ENCODE measurements at places on chromosomes 4 and X. TPM values are rescaled to one million over a fixed set of nuclear protein-coding genes. Genes with fewer than 3 reads are reported as not detected.

DNA sequence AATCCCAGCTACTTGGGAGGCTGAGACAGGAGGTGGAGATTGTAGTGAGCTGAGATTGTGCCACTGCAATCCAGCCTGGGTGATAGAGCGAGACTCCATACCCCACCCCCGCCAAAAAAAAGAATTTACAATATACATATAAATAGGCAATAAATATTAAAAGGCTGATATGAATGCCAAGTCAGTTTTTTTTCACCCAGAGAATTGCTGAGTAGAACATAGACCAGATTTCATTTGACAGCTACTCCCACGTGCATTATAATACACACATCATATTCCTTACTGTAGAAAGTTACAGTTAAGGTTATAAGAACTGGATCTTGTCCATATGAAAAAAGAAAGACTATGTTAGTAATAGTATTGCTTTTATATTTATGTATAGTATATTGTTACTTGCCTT lies 18.7 kb upstream of the CCNI start:
- DNase-seq = no peak

The CLIC2 gene
- total RNA-seq = 1.3 TPM

DNA sequence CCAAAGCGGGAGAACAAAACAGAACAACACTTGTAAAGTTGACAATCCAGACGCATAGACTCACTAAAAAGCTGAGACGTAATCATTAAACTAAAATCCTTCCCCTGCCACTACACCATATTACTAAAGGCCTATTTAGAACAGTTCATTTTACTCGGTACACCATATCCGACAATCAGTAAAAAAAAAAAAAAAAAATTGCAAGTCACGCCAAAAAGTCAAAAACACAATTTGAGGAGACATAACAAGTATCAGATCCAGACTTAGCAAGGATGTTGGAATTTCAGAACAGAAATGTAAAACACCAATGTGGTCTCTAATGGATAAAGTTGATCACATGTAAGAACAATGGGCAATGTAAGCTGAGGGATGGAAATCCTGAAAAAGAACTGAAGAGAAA lies 1899.4 kb downstream of the STIM2 start:
- no peak for DNase-seq

- DNase-seq = no peak
Observed at GRCh38 chr4:100017637-100018310, 67.7 kb upstream of the H2AZ1 start.

- no peak for DNase-seq
Observed at GRCh38 chr4:80210549-80210948, 13.2 kb downstream of the PRDM8 start.

DNA sequence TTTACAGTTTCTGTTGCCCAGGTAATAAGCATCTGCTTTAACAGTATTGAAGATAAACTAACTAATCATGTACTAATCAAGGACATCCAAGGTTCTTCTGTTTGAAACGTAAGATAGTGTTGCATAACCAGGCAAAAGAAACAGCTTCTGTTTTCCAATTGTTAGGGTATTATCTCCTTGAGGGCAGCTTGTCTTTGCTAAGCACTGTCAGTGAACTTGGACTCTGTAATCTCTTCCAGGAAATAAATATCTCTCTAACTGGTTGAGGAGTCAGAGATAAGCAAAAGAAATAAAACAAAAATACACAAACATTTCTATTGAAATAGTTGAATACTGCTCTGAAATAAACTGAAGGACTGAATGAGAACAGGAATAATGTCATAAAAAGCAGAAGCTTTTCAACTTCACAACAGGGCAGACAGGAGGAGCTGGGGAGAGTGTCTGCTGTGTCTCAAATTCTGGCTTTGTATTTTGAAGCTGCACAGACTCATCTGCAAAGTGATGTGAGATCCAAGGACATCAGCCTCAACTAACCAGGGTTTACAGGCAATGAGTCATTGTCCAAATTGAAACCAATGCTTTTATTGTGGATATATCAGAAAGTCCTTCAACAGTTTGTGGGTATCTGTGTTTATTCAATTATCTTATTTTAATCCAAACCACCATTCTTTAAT lies 1253.0 kb upstream of the PCDH7 start:
- DNase-seq = no peak

- no peak for DNase-seq
Observed at GRCh38 chrX:112313201-112313600, 230.6 kb upstream of the TRPC5 start.

The GPR119 gene
- total RNA-seq = 21.9 TPM

DNA sequence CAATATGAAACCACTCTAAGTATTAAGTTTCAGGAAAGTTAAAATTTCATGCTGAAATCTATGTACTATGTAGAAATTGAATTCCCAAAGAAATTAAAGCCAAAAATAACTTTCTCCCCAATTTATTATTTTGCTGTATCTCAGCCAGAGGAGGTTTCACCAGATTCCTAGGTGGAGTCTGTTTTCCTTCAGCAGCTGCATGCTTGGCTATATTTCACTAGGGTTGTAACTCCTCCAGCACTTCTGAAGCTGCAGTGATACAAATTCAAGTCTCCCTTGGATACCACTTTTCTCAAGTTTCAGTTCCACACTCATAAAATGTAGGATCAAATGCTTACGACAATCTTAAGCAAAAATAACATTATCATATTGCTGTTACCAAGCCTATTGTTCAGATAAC lies 41.2 kb upstream of the ZC4H2 start:
- DNase-seq = no peak

The TCEAL7 gene
- total RNA-seq = 6.2 TPM

The HPGDS gene
- total RNA-seq = not detected

GRCh38 chr4:170425521-170426143 lies 335.9 kb upstream of the AADAT start:
- no peak for DNase-seq

The SORCS2 gene
- 13.4 TPM for total RNA-seq

- DNase-seq = no peak
Observed at GRCh38 chrX:36573720-36574119, 434.4 kb upstream of the FAM47C start.

GRCh38 chr4:166808380-166808779 lies 425.9 kb downstream of the SPOCK3 start:
- no peak for DNase-seq

- no peak for DNase-seq
Observed at GRCh38 chr4:41678086-41678816, 70.3 kb downstream of the PHOX2B start.

The TDO2 gene
- total RNA-seq = 8.0 TPM

DNA sequence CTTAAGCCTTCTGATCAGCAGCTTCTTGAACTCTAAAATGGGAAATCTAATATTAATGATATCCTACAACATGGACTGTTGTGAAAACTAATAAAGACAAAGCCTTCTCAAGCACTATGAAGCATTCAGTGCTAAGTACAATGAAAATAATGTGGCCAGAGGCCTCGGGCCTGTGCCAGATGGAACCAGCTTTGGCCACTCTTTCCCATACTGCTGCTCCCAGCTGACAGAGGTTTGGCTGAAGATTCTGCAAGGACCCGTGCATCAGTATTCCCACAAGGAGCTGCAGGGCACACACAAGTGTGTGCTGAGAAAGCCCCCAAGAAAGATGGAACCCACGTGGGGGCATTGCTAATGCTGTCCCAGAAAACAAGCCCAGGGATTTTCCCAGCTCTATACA lies 60.5 kb upstream of the RPL34 start:
- DNase-seq = no peak

DNA sequence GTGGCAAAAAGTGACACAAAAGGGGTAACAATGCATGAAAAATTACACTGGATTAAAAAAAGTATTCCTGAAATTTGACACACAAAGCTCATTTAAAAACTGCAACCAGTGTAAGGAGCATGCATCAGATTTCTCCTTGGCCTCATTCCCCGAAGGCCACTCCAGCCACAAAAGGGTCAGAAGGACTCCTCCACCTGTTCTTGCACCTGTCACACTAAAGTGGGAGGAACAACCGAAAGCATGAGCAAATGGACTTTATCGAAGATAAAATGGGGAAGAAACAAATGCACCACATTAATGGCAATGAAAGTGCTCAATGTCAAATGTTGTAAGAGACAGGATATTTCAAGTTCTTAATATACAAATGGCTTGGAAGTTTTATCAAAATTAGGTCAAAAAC lies 88.2 kb downstream of the ADGRA3 start:
- DNase-seq = no peak

- no peak for DNase-seq
Observed at GRCh38 chr4:73948990-73949706, 32.7 kb downstream of the PF4 start.

The PABPC1L2A gene
- not detected for total RNA-seq

The AKAP14 gene
- 0.92 TPM for total RNA-seq

The GNRHR gene
- not detected for total RNA-seq

DNA sequence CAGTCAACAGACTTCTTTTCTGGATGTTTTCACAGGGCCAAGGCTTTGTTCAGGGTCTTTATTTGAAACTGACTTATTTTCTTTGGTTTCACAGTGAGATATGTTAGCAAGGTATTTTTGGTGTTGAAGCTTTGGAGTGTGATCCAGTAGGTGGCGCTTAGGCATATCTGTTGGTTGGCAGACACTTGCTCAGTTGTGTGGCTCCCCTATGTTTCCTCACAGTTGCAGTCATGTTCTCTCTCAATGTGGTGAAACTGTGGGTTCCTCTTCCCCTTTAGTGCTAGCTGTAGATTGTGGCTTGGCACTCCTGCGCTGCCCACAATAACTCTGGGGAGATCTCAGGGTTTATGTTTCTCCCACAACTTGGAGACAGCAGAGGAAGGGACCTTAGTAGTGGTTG lies 460.8 kb downstream of the SLITRK2 start:
- DNase-seq = no peak

DNA sequence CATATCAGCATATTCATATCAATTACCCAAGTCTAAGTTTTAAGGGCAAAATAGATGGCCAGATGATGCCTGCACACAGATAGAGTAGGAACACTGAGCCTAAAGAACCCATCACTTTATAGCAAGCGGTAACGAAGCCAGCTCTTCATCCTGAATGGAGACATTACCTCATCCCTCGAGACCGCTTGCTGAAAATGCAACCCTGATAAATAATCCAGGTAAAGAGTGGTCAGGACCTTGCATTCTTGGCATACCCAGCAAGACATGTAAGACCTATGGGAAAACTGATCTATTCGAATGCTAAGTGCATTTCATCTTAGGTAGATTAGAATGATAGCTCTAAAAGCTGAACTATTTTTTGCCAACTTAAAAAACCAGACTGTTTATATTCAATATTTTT lies 25.3 kb downstream of the DCHS2 start:
- DNase-seq = no peak

DNA sequence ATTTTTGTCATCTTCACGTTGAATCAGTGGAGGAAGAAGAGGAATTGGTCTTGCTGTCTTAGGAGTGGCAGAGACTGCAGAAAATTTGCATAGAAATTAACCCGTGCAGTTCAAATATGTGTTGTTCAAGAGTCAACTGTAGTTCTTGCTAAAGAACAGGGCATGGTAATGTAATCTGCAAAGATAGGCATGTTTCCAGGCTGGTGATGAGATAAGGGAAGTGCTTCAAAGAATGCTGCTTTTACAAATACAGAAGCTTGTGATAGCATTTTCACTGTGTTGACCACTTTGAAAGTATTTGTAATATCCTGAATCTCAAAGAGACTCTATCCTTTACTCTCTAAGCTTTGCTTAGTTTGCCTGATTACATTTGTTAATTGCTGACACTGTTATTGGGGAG lies 60.1 kb downstream of the PRRG1 start:
- no peak for DNase-seq

GRCh38 chr4:172050911-172051310 lies 237.7 kb downstream of the GALNTL6 start:
- DNase-seq = no peak

The RPS6KA6 gene
- 13.4 TPM for total RNA-seq

DNA sequence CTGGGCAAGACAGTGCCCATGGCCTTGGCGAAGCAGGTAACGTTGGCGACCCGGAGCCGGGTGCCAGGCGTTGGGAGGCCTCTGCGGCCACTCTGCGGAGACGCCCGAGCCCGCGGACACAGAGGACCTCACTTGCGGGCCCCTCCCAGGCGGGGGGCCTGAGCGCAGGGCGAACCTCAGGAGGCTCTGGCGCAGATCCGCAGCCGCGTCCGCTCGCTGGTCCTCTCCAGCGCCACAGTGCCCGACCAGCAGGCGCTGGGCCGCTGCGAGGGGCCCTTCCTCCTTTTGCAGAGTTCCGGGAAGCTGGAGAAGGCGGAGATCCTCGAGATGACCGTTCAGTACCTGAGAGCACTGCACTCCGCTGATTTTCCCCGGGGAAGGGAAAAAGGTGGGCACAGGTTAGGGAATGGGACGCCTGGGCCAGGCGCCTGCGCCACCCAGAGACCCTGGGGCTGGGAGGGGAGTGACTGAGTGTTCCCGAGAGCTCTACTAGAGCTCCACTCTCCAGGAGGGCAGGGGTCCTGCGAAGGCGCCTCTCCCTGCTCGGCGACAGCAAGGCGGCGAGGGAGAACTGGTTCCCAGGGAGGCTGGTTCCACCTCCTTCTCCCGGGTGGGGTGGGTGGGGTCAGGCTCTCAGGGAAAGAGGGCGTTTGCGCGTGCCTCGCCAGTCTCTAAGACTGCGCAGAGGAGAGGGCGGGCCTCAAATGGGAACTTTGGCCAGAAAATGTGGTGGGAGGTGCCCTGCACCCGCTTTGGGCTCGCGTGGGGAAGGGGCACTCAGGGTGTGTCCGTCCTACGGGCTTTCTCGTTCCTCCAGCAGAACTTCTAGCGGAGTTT lies 1.4 kb downstream of the HELT start:
- DNase-seq = no peak

- no peak for DNase-seq
Observed at GRCh38 chr4:149785696-149786431, 29.8 kb downstream of the IQCM start.

DNA sequence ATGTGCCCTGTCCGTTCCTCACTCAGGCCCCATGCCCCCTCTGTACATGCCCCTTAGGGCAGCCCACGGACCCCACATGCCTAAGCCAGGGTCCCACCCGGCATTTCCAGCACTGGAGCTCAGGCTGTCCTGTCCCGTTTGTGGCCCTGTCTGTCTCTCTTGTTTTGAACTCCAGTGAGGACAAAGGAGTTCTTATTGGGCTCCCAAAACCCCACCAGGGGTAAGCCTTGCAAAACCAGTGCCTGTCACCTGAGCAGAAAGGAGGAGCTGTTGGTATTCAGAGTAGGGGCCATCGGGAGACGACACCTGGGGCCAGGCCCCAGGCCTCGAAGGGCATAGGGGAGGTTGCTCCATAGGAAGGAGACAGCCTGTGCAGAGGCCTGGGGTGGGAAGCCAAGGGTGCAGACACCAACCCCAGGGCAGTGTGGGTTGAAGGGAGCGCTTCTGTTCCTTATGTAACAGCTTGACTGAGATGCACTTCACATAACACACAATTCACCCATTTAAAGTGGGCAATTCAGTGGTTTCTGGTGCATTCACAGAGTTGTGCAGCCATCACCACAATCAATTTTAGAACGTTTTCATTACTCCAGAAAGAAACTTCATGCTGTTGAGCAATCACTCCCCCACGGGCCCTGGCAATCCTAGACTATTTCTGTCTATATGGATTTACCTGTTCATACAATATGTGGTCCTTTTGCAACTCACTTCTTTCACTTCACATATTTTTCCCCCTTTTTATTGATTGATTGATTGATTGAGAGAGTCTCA lies 31.7 kb downstream of the MAN2B2 start:
- DNase-seq = no peak

DNA sequence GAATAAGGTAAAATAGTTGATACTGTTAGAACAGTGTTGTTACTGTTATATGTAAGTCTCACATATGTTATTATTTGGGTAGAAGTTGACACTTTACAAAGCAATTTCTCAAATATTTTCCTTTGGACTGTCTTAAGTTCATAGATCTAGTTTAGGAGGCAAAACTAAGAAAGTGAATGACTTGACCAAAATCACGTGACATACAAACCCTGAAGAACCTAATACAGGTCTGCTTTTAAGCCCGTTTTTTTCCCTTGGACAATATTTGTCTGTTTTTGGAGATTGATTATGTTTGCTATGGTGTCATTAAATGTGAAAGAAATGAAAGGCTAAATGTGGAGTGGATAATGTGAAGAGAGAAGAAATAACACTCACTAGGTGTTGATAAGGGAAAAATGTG lies 644.9 kb upstream of the PITX2 start:
- DNase-seq = no peak
